SJSA1 (cell line): ENCODE measurements at places on chromosomes 6 and 20.

GRCh38 chr6:142443532-142443931 lies 141.7 kb downstream of the ADGRG6 start:
- DNase-seq = no peak

GRCh38 chr6:148671085-148671484 lies 75.7 kb upstream of the UST start:
- DNase-seq = no peak

DNA sequence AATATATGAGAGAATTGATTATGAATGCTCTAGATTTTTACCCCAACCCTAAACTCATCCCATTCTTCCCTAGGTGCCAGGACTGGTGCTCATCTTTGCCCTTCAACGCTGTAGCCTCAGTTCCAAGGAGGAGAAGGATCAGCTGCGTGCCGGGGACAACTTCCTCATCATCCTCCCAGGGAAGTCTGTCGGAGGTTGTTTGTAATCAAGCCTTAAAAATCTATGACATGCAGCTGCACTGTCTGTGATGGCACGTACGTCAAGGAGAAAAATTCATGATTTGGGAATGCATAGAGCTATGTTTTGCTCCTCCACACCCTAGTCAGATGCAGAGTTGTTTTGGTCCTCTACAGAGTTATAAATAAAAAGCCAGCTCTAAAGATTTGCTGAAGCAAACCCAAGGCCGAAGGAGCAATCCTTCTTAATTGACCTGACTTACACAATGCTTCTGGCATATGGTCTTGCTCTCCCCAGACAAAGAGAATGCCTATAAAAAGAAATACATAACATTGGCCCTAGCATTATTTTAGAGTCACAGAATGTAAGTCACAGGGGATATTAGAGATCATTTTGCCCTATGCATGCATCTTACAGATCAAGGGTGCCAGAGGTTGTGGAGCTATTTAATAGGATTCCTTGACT lies 244.2 kb downstream of the HIVEP2 start:
- DNase-seq = no peak

DNA sequence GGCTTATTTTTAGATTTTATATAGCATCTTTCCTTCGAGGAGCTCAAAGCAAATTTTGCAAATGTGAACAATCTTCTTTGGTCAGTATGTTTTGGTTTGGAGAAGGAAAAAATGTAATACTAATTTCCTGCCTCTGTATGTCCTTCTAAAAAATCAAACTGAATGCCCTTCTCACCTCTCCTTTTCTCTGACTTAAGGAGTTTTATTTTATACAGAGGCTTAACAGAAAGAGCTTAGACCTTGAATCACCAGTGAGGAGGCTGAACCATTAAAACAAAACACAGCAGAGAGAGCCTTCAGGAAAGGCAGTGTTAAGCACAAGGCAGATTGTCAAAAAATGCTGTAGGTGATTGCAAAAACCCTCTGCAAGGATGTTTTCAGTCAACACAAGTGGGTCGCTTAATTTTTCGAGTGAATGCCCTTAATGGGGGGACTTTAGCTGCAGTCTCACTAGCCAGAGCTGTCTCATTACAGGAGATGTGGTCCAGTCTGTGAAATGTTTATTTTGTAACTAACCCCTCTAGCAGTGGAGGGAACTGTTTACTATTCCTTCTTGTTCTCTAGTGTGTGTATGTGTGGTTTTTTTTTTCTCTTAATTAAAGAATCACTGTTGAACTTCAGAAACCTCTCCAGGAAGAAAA lies 481.3 kb upstream of the CITED2 start:
- DNase-seq = no peak

- DNase-seq = no peak
Observed at GRCh38 chr6:114272582-114272981, 70.2 kb downstream of the HS3ST5 start.

DNA sequence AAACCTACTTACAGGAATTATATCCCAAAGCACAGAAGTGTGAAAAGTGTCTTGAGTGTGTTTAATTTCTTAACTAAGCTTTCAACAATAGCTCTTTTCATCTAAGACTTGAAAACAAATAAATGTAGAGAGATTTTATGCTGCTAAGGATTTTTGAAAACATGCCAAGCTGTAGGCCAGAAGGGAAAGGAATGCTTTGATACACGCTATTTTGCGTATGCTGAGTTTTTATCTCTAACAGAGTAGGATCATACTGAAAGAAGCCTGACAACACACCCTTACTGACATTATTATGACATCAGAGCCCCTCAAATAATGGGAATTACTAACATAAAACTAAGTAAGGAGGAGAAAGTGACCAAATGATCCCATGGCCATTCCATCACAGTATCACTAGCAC lies 265.5 kb downstream of the KHDC1L start:
- DNase-seq = no peak

GRCh38 chr6:111680015-111680712 lies 74.5 kb upstream of the TRAF3IP2 start:
- DNase-seq = no peak
